ENCODE measurements at places on chromosomes 3 and 15. TPM values are rescaled to one million over a fixed set of nuclear protein-coding genes. Genes with fewer than 3 reads are reported as not detected.

- no peak overlapping the region for H3K27ac ChIP-seq
- H3K36me3 ChIP-seq: no peaks in the 10 kb centered on the region
- no peak for DNase-seq
Observed at GRCh38 chr15:33533197-33533596, 222.4 kb downstream of the RYR3 start.

- no peaks in the 10 kb centered on the region for H3K27me3 ChIP-seq
- H3K27ac ChIP-seq: no peak overlapping the region
- no peak overlapping the region for H3K4me3 ChIP-seq
- no peaks in the 10 kb centered on the region for H3K36me3 ChIP-seq
- no peak for DNase-seq
Observed at GRCh38 chr15:57526076-57526475, 65.6 kb upstream of the MYZAP start.

Gene ELL3
- total RNA-seq: 34.9 TPM

Gene ZNF662
- total RNA-seq: 2.8 TPM

Gene HIGD2B
- not detected for total RNA-seq

Gene LMAN1L
- total RNA-seq: not detected

GRCh38 chr3:74001436-74001835 lies 376.7 kb upstream of the PDZRN3 start:
- H3K27me3 ChIP-seq: no peaks in the 10 kb centered on the region
- DNase-seq: no peak
- H3K4me1 ChIP-seq: no peaks in the 10 kb centered on the region
- H3K36me3 ChIP-seq: no peaks in the 10 kb centered on the region
- H3K4me3 ChIP-seq: no peak overlapping the region
- no peak overlapping the region for H3K27ac ChIP-seq

Gene SLC51B
- 73.1 TPM for total RNA-seq

Gene APBA2
- 1.0 TPM for total RNA-seq

DNA sequence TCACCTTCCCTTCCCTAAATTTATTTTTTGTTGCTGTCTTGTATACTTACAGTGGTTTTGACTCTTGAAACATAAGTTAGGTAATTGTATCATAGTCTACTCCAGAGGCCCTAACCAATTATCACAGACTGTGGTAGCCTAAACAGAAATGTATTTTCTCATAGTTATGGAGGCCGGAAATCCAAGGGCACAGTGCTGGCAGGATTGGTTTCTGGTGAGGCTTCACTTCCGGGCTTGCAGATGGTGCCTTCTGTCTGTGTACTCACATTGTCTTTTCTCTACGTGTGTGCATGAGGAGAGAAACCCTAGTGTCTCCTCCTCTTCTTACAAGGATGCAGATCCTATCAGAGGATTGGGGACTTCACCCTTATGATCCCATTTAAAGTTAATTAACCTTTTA lies 290.2 kb upstream of the KCNMB2 start:
- H3K27ac ChIP-seq: no peak overlapping the region
- H3K27me3 ChIP-seq: no peaks in the 10 kb centered on the region
- no peak overlapping the region for H3K4me3 ChIP-seq
- no peaks in the 10 kb centered on the region for H3K4me1 ChIP-seq
- DNase-seq: no peak
- no peaks in the 10 kb centered on the region for H3K36me3 ChIP-seq

Gene BFSP2
- 0.64 TPM for total RNA-seq

- peak overlapping the region; percentile 50 for H3K27ac ChIP-seq
- H3K27me3 ChIP-seq: peaks cover 31% of the 10 kb centered on the region
- H3K36me3 ChIP-seq: no peaks in the 10 kb centered on the region
- DNase-seq: peak; percentile 19
- H3K4me3 ChIP-seq: peak overlapping the region; percentile 69
Observed at GRCh38 chr15:52527911-52528563, 643 bp downstream of the MYO5A start.

GRCh38 chr3:18389108-18389733 lies 35.9 kb downstream of the SATB1 start:
- H3K27me3 ChIP-seq: no peaks in the 10 kb centered on the region
- no peak for DNase-seq
- no peak overlapping the region for H3K27ac ChIP-seq
- H3K4me1 ChIP-seq: no peaks in the 10 kb centered on the region
- H3K36me3 ChIP-seq: no peaks in the 10 kb centered on the region
- no peak overlapping the region for H3K4me3 ChIP-seq

GRCh38 chr15:40232625-40233070 lies 6.2 kb upstream of the PAK6 start:
- no peak overlapping the region for H3K4me3 ChIP-seq
- no peak for DNase-seq
- no peaks in the 10 kb centered on the region for H3K27me3 ChIP-seq
- H3K4me1 ChIP-seq: no peaks in the 10 kb centered on the region

DNA sequence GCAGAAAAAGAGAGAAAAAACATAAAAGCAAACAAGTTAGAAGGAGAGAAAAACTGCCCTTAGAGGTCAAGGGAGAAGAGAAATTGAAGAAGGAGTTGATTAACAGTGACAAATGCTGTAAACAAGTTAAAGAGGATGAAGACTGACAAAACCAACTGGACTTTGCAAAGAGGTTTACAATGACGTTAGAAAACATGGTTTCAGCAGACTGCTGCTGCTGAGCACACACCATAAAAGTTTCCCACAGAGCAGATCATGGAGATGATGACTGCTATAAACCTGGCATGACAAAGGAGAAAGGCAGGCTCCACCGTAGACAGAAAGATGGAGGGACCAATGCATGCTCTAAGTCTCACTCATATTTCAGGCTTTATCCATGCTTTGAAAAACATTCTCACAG lies 78.7 kb downstream of the POLQ start:
- H3K36me3 ChIP-seq: no peaks in the 10 kb centered on the region
- no peak for DNase-seq
- H3K27me3 ChIP-seq: no peaks in the 10 kb centered on the region
- H3K4me3 ChIP-seq: no peak overlapping the region

DNA sequence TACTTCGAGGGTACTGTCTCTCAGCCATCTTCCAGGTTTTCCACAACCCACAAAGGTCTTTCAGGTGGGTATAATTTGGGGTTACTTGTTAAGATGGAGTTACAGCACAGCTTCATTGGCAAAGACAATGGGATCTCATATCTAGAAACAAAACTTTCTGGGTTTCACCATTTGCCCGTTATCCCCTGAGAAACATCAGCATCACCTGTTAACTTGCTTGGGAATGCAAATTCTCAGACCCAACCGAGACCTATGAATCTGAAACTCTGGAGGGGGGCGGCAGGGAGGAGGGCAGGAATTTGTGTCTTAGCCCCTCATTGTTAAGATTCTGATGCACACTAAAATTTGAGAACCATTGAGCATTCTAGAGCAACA lies 176.4 kb downstream of the TNIK start:
- no peaks in the 10 kb centered on the region for H3K27me3 ChIP-seq
- H3K36me3 ChIP-seq: no peaks in the 10 kb centered on the region
- H3K4me3 ChIP-seq: no peak overlapping the region
- DNase-seq: no peak

Gene HCN4
- total RNA-seq: 0.10 TPM

GRCh38 chr15:73951601-73952000 lies 25.3 kb downstream of the LOXL1 start:
- no peak overlapping the region for H3K4me3 ChIP-seq
- H3K36me3 ChIP-seq: no peaks in the 10 kb centered on the region
- peak overlapping the region; percentile 75 for H3K27ac ChIP-seq
- no peak for DNase-seq

DNA sequence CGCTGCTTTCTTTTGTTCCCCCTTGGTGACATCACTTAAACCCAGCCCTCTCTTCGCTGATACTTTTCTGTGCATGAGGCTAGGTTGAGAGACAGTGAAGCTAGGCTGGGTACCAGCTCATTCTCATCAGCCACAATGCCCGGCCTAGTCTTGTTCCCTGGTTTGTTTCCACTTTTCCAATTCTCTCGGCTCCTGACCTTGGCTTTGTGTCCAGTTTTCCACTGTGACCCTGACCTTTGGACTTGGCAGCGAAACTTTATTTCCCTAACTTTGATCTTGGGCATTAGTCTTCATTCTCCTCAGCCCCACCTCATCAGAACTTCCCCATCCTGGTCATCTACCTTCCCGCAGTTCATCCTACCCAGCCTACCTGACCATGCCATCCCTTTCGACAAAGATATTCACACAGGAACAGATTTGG lies 908 bp upstream of the ADPGK start:
- H3K4me1 ChIP-seq: peaks cover 10% of the 10 kb centered on the region
- H3K4me3 ChIP-seq: peak overlapping the region; percentile 95
- H3K36me3 ChIP-seq: no peaks in the 10 kb centered on the region
- DNase-seq: no peak

GRCh38 chr3:9316881-9317361 lies 45.9 kb upstream of the THUMPD3 start:
- H3K27ac ChIP-seq: peak overlapping the region; percentile 36
- peak; percentile 24 for DNase-seq
- H3K36me3 ChIP-seq: no peaks in the 10 kb centered on the region
- H3K27me3 ChIP-seq: no peaks in the 10 kb centered on the region

- no peaks in the 10 kb centered on the region for H3K27me3 ChIP-seq
- H3K27ac ChIP-seq: no peak overlapping the region
- H3K4me1 ChIP-seq: no peaks in the 10 kb centered on the region
- no peak overlapping the region for H3K4me3 ChIP-seq
- DNase-seq: no peak
- no peaks in the 10 kb centered on the region for H3K36me3 ChIP-seq
Observed at GRCh38 chr3:166688665-166689064, 691.4 kb downstream of the ZBBX start.

DNA sequence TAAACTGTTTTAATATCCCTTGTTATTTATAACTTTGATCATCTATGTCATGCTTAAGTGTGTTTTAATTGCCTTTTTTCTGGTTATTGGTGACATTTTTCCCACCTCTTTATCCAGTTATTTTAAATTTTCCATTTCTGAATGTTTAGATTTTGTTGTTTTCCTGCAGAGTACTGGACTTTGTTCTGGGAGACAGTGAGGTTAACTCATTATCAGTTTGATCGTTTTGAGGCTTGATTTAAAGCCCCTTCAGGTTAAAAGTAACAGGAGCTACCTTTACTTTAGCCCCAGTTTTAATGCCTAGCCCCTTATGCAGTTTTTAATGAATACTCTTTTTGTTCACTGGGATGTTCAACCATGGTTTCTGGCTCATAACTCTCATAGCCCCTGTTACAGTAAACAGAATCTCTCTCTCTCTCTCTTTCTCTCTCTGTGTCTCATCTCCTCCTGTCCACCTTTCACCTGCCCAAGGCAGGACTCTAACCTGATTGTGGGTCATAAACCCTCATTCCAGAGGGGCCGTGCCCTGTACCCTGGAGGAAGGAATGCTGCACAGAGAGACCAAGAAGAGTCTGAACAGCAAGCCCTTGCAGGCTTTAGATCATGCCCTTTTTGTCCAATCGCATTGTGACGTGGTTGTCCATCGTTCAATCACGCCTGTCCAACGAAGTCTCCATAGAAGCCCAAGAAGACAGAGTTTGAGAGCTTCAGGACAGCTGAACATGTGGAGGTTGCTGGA lies 91.8 kb upstream of the WDR72 start:
- H3K27me3 ChIP-seq: no peaks in the 10 kb centered on the region
- H3K36me3 ChIP-seq: no peaks in the 10 kb centered on the region
- H3K4me1 ChIP-seq: no peaks in the 10 kb centered on the region
- DNase-seq: no peak

- H3K36me3 ChIP-seq: no peaks in the 10 kb centered on the region
- DNase-seq: no peak
- H3K27me3 ChIP-seq: no peaks in the 10 kb centered on the region
Observed at GRCh38 chr15:94110476-94111130, 120.8 kb upstream of the MCTP2 start.

DNA sequence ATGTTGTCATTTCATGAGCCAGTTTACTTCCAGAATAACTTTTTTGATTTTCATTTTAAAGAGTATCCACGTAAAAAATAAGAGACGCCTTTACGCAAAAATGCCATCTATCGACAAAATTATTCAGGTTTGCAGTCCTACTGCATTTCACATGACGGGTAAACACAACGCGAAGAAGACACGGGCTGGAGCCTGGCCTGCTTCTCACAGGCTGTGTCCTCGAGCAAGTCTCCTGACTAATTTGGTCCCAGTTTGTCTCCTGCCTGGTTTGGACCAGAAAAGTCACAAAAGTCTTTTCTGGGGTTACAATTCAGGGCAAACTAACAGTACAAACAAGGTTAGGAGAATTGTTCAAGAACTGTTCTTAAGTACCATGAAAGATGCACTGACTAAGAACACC lies 51.7 kb downstream of the CHSY1 start:
- no peaks in the 10 kb centered on the region for H3K36me3 ChIP-seq
- no peak for DNase-seq
- H3K4me3 ChIP-seq: no peak overlapping the region
- H3K27me3 ChIP-seq: no peaks in the 10 kb centered on the region
- no peaks in the 10 kb centered on the region for H3K4me1 ChIP-seq

DNA sequence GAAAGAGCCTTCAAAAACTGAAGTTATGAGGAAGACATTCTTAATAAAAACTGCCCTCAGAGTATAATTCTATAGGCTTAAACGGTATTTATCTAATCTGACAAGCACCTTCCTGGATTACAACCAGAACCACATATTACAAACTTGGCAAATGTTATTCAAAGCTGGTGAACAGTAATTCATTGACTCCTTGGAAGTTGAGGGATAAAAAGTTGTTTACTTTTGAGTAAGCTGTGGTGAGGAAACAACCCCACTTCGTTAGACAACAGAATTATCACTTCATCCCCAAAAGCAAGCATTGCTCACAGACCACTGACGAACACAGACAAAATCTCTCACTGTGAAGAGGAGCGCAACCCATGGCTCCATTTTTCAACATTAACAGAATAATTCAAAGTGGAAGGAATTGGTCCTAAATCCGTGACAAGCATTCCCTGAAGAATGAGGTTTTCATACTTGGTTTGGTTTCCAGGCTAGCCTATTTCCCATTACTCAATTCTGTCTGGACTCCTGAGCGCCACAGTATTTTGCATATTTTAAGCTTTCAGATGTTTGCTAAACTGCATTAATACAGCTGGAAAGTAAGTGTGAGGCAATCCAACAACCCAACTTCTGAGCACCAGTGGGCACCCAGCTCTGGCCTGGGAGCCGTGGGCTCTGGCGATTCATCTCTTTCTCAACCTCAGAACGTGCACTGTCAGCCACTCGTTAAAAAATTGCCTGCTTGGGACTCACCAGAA lies 32.7 kb downstream of the LRIG1 start:
- no peak for DNase-seq
- H3K27ac ChIP-seq: no peak overlapping the region
- no peaks in the 10 kb centered on the region for H3K27me3 ChIP-seq

GRCh38 chr3:138113326-138113725 lies 2.1 kb downstream of the DZIP1L start:
- H3K27ac ChIP-seq: no peak overlapping the region
- no peaks in the 10 kb centered on the region for H3K27me3 ChIP-seq
- no peak overlapping the region for H3K4me3 ChIP-seq
- H3K36me3 ChIP-seq: no peaks in the 10 kb centered on the region
- DNase-seq: no peak

Gene FYCO1
- 30.8 TPM for total RNA-seq

DNA sequence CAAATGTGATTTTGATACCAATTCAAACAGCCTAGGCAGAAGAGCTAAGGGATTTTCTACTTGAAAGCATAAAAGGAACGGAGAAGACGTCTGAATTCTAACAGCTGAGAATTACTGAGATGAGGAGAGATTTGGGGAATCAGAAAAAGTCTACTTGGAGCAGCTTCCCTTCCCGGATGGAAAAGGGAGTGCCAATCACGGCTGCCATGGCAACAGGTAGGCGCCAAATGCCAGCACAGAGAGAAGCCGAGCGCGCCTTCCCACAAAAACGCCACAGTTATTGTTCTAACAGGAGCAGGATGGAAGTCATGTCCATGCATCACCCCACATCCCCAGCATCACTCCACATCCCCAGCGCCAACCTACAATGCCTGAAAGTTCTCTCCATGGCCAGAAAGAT lies 63.5 kb upstream of the PRR20G start:
- no peaks in the 10 kb centered on the region for H3K4me1 ChIP-seq
- no peak overlapping the region for H3K27ac ChIP-seq
- H3K27me3 ChIP-seq: no peaks in the 10 kb centered on the region
- no peak overlapping the region for H3K4me3 ChIP-seq
